Activated CD8-positive, alpha-beta memory T cell treated with anti-CD3 and anti-CD28 coated beads for 48 hours (primary cell): ENCODE measurements at places on chromosomes 3 and 15.

- DNase-seq: peak; percentile 58
These were observed at the start of gene ATP10A for GRCh38 chr15:25863111-25863967. TSS of gene ATP10A (minus strand) at chr15:25863327. CDS start at chr15:25863096, 231 bp downstream.

GRCh38 chr15:55257938-55258337 lies 31.7 kb downstream of the RAB27A start:
- no peak for DNase-seq

- no peak for DNase-seq
These were observed 16.8 kb downstream of the ATG7 start for GRCh38 chr3:11288786-11289637.

DNA sequence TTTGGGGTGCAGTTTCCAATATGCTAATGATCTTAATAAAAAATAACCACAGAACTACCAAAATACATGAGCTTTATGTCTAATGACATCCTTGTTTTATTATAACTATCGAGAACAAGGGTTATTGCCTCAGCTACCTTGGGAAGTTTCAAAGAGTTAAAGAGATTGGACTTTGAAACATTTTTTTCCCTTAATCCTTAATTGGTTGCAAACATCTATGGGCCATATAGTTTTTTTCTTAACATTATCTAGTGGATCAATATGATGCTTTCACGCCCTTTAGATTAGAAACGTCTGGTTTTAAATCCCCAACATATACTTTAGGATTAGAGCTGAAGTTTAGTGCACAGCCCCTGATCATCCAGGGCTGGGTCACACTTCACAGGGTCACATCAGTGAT lies 219.2 kb upstream of the SGO1 start:
- DNase-seq: no peak

DNA sequence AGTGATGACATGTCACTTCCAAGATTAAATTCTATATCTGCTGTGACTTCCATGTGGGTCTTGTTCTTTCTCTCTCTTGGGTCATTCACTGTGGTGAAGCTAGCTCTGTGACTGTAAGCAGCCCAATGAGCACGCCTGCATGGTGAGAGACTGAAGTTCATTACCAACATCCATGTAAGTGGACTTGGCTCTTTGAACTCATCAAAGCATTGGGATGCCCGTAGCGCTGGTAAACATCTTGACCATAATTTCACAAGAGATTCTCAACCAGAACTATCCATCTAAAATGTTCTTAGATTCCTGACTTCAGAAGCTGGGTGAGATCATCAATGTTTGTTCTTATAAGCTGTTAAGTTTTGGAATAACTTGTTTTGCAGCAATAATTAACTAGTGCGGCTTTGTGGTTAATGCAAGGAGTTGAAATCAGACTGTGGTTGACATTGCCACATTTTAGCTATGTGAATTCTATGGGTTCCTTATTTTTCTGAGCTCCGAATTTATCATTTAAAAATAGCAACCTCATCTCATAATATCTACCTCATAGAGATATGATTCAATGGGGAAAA lies 31.6 kb upstream of the LRRC3B start:
- DNase-seq: no peak

DNA sequence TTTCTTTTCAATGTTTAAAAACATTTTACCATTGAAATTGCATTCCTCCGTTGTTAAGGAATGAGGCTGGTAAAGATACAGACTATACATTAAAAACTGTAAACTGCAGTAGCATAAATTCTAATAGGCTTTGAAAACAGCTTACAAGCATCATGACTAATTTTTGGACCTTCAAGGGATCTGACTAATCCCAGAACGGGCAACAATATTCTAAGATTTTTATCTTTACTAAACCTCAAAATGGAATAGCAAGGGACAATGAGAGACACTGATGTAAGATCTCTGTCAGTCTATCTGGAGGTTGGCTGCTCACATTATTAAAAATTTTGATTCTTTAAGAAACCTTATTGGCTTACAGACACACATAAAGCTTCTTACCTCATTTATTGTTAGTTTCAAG lies 74.7 kb downstream of the BTD start:
- DNase-seq: no peak

GRCh38 chr3:99644746-99645145 lies 6.4 kb downstream of the COL8A1 start:
- no peak for DNase-seq

DNA sequence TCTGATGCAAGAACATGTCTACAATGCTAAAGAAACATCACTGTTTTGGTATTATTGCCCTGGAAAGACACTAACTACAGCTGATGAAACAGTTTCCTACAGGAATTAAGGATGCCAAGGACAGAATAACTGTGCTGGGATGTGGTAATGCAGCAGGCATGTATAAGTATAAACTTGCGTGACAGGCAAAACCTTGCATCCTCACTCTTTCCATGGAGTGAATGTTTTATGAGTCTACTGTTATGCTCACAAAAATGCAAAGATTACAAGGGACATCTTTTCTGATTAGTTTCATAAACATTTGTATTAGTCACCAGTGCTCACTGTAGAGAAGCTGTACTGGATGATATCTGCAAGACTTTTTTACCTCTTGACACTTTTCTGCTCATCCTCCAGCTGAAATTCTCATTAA lies 143.6 kb downstream of the NAALADL2 start:
- DNase-seq: no peak

DNA sequence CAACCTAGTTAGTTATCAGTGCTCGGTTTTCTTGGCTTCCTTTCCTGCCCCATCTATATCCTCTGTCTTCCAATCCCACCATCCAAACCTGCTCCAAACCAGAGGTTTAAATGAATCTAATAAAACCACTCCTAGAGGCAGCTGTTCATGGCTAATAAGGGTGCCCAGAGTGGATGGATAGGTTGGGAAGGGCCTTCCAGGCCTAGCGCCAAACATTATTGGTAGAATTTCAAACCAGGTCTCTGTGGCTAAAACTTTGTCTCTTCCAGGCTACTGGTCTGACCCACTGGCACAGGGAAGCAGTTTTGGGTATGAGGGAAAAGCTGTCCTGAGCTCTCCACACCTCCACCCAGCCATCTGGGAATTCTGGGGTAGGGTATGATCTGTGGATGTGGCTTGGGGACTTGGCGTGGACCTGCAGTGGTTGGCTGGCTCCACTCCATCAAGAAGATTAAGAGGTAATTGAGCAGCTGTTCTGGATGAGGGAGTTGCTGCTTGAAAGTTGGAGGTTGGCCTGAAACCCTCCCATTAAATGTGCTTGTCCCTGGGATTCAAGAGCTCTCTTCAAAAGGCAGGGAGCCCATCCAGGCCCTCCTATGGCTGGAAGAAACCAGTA lies 29.3 kb upstream of the INSYN1 start:
- no peak for DNase-seq

DNA sequence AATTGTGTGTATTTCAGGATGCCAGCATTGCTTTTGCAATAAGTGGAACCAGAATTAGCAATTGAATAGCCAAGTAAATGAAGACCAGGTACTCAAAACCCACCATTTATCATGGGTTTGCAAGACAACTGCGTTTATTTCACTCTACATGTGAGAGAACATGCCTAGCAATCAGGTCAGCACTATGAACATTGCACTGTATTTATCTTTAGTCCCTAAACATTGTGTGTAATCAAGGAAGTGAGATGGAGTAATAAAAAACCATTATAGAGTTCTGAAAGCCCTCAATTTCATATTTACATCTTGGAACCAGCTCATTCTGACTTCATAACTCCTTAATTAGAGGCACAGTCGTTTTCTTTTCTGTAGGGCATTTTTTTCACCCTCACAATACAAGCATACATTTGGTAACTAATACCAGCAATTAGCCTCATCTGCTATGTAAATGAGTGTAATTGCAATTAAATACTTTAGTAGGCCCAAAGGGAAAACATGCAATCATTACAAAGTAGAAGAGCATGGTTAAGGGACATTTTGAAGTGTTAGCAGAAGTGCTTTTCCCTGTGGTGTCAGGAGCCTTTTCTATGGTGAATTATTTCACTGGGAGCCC lies 153.1 kb upstream of the DPH6 start:
- no peak for DNase-seq

GRCh38 chr3:52095990-52096775 lies 39.8 kb upstream of the DUSP7 start:
- no peak for DNase-seq

DNA sequence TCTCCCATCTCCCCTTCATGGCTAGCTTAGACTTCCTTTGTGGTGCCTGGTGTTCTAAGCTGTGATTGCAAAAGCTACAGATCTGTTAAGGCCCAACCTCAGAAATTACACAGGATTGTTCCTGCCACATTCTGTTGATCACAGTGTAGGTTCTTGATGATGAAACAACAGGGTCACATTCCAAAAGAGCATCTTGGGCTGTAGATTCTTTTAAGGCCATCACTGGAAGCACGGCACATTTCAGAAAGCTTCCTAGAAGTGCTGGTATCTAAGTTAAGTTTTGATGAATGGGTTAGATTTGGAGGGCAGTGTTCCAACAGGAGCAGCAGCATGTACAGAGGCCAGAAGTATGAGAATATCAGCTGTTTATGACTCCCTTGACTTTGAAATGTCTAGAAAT lies 107.5 kb upstream of the SKOR1 start:
- no peak for DNase-seq

DNA sequence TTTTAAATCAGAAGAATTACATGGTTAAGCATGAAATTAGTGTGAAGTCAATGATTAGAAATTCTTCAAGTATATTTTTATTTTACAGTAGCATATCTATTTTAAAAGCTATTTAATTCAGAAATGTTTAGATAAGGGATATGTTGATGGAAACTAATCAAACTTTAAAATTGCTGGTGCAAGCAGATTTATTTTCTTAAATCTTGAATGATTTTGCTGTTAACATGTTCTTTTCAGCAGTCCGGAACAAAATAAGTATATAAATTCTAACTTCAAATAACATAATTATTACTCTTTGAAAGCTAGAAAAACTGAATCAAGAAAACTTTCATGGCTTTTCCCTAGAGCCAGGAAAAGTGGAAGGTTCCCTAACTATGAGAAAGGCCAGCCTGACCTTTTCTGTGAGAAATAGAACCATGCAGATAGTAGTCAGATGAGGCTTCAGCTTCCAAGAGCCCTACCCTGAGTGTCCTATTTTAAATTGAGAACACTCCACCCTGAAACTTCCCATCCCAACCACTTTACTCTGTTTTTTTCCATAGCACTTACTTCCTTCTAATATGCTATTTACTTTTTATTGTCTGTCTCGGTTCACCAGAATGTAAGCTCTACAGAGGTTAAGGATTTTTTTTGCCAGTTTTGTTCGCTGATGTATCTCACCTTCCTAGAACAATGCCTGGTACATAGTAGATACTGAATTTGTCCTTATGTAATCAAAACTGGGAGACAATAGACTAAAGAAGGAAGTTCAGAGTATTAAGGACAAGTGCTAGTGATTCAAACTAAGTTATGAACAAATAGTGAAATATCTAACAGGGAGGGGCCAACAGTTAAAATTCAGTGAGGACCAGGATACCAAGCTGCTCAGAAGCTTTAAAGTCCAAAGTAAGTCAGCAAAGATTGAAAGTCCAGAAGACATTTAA lies 66.8 kb downstream of the CD200R1L start:
- no peak for DNase-seq

DNA sequence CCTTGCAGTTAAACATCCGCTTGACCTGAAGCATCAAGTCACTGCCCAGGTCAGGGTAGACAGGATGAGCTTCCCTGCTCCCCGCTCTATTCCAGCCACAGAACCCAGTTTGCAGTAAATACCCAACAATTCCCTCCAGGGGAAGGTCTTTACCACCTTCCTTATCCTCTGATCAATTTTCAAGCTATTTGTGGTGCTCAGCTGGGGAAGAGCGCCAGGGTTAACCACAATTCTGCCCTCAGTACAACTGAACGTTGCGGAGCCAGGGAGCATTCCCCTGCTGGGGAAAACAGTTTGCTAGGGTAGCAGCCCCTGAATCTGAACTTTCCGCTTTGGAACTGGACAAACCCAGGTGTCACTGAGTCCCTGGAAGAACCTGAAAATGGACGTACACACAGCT lies 28.5 kb downstream of the RBPMS2 start:
- no peak for DNase-seq

DNA sequence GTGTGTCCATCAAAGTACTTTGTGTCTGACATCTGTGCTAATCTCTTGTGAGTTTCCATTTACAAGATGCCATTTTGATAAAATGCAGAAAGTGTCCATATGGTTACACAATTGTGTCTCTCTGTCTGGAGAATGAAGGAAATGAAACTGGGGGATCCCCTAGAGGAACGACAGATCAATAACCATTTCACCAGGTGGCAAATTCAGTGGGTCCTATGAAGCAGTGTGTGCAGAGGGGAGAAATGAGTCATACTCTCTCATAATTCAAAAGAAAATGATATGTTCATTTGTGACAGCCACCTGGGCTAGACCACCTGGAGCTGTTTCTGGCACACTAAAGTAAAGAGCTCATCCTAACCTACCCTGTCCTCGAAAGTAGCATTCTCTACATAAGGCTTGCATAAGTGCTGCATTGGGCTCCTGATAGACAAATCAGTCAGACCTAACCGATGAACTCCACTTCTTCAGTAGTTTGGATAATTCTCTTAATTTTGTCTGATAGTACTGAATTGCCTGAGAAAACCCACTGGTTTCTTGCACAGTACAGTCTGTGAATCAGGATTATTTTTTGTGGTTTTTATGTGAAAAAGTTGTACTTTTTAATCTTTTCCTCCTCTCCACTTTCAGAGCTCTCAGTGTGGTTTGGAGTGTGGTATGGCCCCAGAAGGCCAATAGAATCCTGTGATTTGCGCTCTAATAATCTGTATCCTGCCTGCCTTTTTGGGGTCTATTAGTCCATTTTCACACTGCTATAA lies 10.3 kb upstream of the CD47 start:
- no peak for DNase-seq

DNA sequence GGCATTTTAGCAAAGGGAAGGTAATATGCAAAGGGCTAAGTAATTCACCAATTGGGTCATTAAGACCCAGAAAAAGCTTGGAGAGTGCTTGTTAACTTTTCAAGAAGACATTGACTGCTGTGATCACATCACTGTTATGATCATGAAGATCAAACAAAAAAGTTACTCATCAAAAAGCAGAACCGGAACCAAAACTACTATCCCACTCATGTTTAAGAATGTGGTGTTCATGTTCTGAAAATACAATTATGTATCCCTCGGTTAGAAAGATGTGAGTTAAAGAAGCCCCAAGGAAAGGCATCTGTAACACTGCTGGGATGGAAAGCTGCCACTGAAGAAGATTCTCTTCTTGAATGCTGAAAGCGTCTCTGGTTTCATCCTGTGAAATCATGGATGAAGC lies 32.6 kb downstream of the BBX start:
- DNase-seq: no peak

DNA sequence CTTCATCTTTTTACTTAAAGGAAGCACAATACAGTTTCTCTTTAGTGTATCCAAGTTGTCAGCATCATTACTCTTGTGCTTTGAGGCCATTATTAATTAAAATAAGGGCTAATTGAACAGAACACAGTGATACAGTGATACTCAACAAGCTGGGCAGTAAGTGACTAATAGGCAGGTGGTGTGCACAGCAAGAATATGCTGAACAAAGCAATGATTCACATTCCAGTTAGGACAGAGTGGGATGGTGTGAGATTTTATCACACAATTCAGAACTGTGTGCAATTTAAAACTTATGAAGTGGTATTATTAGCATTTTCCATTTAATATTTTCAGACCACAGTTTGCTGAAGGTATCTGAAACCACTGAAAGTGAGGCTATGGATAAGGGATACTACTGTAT lies 116.9 kb downstream of the PLOD2 start:
- no peak for DNase-seq
